HEK293T (cell line): ENCODE measurements at places on chromosomes 3 and 15.

DNA sequence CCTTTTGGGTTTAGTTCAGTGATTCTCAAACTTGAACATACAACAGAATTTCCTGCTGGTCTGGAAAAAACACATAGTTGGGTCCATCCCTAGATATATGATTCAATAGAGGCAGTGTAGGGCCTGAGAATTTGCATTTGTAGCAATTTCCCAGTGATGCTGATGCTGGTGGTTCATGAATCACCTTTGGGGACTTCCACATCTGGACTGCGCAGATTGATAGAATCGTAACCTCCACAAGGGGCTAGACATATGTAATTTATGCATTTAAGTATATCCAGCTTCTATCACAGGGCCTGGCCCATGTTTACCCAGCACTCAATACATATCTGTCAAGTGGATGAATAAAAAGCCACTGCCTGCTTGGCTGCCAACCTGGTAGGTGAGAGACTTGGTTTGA, 33.8 kb upstream of the SUCLG2 start:
- no peak for DNase-seq

- no peak for DNase-seq
Observed at GRCh38 chr3:12461097-12461649, 23.1 kb upstream of the TSEN2 start.

DNA sequence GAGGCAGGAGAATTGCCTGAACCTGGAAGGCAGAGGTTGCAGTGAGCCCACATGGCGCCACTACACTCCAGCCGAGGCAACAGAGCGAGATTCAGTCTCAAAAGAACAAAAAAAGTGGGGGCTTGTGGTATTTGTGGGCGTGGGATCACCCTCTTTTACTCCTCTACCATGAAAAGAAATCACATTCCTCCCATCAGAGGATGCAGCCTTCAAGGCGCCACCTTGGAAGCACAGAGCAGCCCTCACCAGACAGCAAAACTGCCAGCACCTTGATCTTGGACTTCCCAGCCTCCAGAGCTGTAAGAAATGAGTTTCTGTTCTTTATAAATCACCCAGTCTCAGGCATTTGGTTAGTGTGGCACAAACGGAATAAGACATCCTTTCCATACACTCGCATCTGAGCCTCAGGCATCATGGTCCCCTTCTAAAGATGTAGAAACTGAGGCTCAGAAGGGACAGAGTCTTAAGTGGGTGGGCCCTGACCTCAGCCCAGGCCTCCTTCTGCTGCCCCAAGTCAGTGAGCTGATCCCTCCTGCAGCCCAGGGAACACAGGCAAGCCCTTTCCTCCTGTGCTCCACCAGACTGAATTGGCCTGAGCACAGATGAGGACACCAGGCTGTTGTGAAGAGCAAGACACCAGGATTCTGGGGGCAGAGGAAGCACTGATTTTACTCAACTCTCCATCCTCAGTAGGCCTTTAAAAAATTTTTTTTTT, 201.7 kb upstream of the LINGO1 start:
- DNase-seq = no peak

- DNase-seq = no peak
Observed at GRCh38 chr3:4030624-4031023, 231.4 kb downstream of the LRRN1 start.

DNA sequence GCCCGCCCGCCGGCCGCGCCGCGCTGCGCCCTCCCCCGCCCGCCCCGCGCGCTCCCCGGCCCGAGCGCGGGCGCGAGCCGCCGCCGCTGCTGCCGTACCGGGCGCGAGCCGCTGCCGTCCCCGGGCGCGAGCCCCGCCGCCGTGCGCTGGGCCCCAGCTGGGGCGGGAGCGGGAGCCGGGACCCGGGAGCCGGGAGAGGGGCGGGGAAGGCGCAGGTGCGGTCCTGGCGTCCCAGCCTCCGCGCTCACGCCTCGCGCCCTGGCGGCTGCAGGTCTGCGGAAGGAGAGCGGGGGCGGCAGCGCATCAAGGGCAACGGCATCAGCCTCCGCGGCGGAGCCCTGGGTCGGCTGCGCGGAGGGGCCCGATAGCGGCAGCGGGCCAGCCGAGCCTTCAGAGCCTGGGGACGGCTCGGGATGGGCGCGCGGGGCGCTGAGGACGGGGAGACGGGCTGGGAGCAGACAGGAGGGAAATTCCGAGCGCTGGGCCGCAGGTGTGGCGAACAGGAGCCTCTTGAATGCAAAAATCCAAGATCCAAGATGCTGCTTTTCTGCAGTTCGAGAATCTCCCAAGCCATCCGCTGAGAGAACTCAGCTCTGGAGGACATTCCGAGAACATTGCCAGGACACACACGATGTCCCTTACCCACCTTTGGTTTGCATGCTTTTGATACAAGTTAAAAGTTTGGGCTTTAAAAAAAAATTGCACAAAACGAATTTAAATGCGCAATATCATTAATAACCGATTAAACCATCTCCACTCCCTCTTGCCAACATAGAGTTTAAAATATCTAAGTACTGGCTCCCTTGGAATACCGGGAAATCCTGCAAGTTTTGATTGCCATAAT, 251.1 kb downstream of the TJP1 start:
- DNase-seq = peak; percentile 38

- no peak for DNase-seq
Observed at GRCh38 chr3:19769694-19770093, 164.3 kb downstream of the EFHB start.

- no peak for DNase-seq
Observed at GRCh38 chr3:108564564-108564963, 24.7 kb downstream of the CIP2A start.

DNA sequence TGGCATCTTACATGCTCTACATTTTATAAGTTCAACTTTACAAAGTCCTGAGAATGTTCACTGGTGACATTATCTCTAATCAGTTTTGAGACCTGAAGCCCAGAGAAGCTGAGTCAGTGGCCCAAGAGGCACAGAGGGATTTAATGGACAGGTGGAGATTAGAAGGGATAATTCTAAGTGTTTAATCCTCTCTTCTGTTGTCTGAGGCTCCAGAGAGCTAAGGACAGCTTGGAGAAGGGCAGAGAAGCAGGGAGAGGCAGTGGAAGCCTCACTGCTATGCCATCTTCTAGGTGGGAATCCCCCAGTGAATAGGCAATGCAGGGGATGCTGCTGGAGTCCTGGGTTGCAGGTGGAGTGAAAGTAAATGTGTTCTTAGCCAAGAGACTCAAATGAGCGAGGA, 369.4 kb upstream of the SLCO3A1 start:
- no peak for DNase-seq

GRCh38 chr15:97456521-97457202, 503.8 kb upstream of the ARRDC4 start:
- no peak for DNase-seq

- DNase-seq = no peak
Observed at GRCh38 chr3:124781476-124782376, 51.5 kb downstream of the UMPS start.

- no peak for DNase-seq
Observed at GRCh38 chr3:13092621-13093617, 19.7 kb upstream of the IQSEC1 start.
